ENCODE measurements at places on chromosomes 3 and 15.

- no peak for DNase-seq
These were observed 294.0 kb upstream of the ATP10A start for GRCh38 chr15:26157081-26157480.

- DNase-seq, result no peak
These were observed 64.7 kb downstream of the ISG20 start for GRCh38 chr15:88703533-88703932.

DNA sequence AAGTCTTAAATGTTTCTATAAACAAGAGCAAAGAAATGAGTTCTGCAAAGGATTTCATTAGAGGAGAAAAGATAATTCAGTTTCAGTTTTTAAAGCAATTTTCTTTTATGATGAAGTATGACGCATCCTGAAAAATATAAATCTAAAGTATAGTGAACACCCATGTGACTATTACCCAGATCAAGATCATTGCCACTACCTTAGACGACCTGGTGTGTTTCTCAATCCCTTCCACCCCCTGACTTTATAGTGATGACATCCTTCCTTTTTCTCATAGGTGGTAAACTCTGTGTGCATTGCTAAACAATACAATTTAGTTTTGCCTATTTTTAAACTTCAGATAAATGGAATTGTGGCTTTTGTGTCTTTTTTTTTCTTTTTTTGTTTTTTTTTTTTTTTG, 8.4 kb downstream of the STT3B start:
- peak; percentile 28 for DNase-seq

DNA sequence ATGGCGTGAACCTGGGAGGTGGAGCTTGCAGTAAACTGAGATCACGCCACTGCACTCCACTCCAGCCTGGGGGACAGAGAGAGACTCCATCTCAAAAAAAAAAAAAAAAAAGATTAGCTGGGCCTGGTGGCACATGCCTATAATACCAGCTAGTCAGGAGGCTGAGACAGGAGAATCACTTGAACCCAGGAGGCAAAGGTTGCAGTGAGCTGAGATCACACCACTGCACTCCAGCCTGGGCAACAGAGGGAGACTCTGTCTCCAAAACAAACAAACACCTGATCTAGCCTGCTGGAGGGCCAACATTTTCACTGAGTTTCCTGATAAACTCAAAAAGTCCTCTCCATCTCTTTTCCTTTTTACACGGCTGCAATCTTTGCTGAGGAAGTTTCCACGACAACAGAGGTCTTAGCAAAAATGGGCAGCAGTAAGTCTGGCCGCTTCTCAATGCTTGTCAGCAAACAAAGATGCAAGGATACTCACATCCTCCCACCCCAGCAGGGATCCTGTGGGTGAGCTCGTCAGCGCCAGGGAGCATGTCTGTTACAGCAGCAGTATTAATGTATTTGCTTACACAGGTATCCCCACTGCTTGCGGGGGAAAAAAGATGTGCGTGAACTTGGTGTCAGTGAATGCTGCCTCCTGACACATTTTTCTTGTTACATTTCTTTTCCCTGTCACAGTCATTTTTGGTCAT, 21.0 kb upstream of the CCDC174 start:
- no peak for DNase-seq

DNA sequence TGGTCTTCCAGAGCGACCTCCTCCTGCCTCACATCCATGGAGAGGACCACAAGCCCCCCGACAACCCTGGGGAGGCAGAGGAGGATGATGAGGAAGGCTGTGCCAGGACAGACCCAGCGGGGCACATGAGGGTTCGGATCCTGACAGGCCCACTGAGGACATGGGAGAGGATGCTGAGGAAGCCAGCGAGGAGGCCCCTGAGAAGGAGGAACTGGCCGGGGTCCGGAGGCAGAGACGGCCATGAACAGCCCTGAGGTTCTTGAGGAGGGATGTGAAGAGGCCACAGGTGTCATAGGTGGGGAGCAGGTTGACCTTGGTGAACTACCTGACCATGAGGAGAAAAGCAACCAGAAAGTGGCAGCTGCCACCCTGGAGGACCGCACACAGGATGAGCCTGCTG, 54.9 kb upstream of the WNT7A start:
- no peak for DNase-seq

GRCh38 chr15:37122703-37123102, 22.4 kb upstream of the MEIS2 start:
- no peak for DNase-seq

GRCh38 chr3:111690242-111690641, 95.1 kb upstream of the ZBED2 start:
- DNase-seq, result no peak

GRCh38 chr3:178517665-178518334, 18.4 kb upstream of the KCNMB2 start:
- DNase-seq, result no peak

DNA sequence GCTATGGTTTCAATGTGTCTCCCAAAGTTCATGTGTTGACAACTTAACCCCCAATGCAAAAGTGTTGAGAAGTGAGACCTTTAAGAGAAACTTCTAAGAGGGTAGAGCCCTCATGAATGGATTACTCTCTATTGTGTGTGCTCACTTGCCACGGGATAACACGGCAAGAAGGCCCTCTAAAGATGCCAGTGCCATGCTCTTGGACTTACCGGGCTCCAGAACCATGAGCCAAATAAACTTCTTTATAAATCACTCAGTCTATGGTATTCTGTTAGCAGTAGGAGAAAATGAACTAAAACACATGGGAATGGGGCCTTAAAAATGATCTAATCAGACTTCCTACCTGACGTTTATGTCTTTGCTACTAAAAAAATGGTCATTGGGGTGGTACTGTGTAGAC, 2.6 kb upstream of the TCF12 start:
- no peak for DNase-seq

- no peak for DNase-seq
These were observed 27.2 kb downstream of the SNX1 start for GRCh38 chr15:64122936-64123351.

DNA sequence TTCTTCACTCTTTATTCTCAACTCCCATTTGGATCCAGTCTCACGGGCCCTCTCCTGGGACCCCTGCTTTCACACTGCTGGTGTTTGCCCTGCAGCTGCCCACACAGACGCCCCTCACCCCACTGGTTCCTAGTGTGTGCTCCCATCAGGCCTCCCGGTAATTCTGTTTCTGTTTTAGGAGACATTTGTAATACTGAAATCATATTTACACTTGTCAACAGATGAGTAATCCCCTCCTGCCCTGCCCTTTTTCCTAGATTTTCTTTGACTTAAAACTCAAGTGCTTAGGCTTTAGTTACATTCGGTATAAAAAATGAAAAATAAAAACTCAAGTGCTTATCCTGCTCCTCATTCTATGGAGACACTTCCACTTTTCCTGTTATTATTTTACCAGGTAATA, 18.4 kb upstream of the ABTB1 start:
- no peak for DNase-seq

- DNase-seq, result no peak
These were observed 13.8 kb upstream of the SEMA4B start for GRCh38 chr15:90187257-90187868.

DNA sequence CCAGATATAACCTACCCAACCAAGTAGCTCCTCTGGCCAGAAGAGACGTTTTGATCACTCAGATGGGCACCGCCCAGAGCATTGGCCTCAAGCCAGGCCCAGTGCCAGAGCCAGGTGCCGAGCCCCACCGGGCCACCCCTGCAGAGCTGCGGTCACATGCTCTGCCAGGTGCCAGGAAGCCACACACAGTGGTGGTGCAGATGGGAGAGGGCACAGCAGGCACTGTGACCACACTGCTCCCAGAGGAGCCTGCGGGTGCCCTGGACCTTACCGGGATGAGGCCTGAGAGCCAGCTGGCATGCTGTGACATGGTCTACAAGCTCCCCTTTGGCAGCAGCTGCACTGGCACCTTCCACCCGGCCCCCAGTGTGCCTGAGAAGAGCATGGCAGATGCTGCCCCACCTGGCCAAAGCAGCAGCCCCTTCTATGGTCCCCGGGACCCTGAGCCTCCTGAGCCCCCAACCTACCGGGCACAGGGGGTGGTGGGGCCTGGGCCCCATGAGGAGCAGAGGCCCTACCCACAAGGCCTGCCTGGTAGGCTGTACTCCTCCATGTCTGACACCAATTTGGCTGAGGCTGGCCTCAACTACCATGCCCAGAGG, 19.1 kb upstream of the APEH start:
- no peak for DNase-seq

DNA sequence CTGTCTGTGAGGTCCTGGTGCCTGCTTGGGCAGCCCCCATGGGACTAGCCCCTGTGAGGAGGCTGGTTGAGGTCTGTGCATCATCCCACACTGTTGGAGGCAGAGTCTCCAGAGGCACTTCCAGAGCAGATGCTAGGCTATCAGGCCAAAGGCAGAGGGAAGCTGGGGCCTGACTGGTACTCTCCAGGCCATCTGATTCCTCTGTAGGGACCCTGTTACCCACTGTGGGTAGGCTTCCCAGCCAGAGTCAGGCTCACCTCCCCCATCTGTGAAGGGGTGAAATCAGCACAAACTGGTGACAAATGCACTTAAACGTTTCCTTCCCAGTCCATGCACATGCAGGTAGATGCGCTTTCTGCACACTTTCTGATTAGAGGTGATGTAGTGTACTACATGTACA, 212.6 kb upstream of the TOPAZ1 start:
- no peak for DNase-seq

GRCh38 chr15:84949043-84949442, 32.6 kb upstream of the PDE8A start:
- no peak for DNase-seq

GRCh38 chr15:92808598-92809063, 91.5 kb upstream of the CHD2 start:
- DNase-seq, result no peak

GRCh38 chr3:129052675-129053074, 7.9 kb upstream of the GP9 start:
- no peak for DNase-seq

DNA sequence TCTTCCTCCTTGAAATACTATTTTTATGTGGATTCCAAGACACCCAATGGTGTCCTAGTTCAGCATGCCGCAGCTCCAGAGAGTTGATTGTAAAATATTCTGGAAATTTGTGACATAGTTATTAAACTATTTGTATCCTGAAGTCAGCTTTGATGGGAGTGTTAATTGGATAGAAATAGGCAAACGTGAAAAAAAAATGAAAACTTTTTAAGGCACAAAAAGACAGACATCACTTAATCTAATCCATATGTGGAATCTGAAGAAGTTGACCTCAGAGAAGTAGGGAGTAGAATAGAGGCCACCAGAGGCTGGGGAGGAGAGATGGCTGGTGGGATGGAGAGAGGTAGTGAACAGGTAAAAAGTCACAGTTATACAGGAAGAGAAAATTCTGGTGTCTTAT, 704.2 kb downstream of the ROBO1 start:
- DNase-seq, result no peak

DNA sequence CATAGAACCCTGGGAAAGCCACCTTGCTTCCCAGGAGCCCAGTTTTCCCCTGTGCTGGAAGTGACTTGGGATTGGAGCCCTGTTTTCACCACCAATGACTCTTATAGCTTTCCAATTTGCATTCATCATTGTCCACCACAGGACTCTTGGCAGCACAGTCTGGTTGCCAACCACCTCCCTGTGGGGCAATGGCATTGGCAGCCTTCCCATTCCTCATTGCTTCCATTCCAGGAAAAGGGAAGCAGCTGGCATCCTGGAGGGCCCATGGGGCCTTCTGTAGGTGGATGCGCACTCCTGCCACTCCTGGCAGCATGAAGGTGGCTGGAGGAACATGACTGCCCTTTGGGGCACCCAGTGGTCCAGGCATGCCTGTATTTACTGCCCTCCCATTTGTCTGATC, 57.7 kb downstream of the FEM1B start:
- DNase-seq, result no peak

DNA sequence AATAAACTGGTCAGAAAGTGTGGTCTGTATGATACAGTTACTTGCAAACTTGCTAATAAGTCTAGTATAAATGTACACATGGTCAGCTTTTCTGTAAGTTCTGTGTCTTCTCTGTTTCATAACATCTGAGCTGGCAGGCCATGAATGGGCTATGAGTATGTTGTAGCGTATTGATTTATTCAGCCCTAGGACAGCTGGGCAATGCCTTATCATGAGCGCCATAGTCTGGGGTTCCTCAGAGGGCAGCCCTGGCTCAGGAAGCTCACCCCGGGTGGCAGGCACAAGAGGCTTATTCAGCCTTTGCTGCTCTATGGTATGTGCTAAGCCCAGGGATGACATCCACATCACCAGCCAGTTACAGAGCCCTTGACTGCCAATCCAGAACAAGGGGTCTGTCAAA, 50.7 kb upstream of the CCR2 start:
- DNase-seq, result no peak

- DNase-seq, result no peak
These were observed 10.8 kb upstream of the VILL start for GRCh38 chr3:37979541-37980461.

GRCh38 chr15:94290730-94291129, 59.4 kb downstream of the MCTP2 start:
- no peak for DNase-seq

DNA sequence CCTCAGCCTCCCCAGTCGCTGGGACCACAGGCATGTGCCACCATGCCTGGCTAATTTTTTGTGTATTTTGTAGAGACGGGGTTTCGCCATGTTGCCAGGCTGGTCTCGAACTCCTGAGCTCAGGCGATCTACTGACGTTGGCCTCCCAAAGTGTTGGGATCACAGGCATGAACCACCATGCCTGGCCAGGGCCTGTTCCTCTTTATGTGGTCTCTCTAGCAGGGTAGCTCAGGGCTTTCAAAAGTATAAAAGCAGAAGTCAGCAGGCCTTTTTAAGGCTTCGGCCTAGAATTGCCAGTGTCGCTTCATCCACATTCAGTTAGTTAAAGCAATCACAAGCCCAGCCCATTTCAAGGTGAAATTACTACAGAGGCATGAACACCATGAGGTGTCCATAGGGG, 7.6 kb downstream of the VHL start:
- DNase-seq, result no peak

GRCh38 chr15:89566621-89567294, 8.5 kb upstream of the TICRR start:
- no peak for DNase-seq

DNA sequence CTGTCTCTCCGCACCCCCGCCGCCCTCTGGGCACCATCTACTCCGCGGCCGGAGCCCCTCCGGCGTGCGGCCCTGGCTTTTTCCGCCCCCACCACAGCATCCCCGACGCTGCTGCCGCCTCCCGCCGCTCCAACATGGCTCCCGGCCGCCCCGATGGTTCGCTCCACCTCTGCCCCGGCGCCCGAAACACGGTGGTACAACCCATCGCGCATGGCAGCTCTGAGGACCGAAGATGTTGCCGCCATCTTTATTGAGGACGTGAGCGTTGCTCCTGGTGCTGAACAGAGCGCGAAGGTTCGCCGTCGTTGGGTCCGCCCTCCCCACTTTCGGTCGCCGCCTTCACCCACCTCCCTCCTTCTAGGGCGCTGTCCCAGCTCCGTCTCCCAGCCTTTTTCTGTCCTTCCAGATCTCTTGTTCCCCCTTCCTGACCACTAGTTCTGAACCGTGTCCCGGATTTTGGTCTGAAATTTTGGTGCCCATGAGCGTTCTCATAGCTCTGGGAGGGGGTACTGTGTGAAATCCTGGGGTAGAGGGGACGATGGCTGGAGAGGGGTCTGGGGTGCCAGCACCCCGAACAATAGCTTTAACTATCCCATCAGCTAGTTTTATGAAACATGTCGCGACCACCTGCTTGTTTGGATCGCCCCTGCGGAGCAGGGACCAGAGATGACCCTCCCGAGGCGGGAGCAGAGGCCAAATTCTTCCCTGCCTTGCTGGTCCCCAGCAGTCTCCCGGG, at the start of gene CELSR3:
CELSR3 (minus strand) TSS at position 134 of the 736 bp plus-strand sequence. CDS start 252 bp downstream, outside the sequence.
- DNase-seq, result peak; percentile 77

Data from CD4-positive, alpha-beta T cell treated with Interleukin-17A for 1 hour (primary cell).